ENCODE measurements at places on chromosomes 1 and 21. TPM values are rescaled to one million over a fixed set of nuclear protein-coding genes. Genes with fewer than 3 reads are reported as not detected.

- DNase-seq: no peak
These were observed 407.9 kb downstream of the VAV3 start for GRCh38 chr1:107557095-107557494.

GRCh38 chr1:207221934-207222351 lies 99.5 kb upstream of the CD55 start:
- no peak for DNase-seq

DNA sequence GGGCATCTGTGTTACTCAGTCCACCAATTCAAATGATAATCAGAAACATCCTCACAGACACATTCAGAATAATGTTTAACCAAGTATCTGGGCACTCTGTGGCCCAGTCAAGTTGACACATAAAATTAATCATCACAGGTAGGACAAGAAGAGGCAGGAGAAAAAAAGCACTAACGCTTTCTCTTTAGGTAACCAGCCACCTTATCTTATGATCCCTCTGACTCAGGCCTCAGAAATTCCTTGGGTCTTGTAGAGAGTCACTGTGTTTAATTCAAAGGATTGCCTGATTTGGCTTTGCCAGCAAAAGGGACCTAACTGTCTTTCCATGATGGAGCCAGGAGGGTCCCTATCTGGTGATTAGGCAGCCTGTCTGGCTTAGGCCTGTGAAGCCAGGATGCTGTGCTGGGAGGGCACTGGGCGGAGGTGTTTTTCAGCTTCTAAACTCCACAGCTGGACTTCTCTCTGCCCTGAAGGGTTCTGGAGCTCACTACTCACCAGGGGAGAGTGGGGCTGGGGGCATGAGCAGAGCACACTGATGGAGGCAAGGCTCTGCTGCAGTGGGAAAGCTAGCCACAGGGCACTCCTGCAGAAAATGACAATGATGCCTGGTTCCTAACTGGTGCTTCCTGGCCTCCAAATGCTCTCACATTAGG lies 36.4 kb upstream of the STUM start:
- no peak for DNase-seq

DNA sequence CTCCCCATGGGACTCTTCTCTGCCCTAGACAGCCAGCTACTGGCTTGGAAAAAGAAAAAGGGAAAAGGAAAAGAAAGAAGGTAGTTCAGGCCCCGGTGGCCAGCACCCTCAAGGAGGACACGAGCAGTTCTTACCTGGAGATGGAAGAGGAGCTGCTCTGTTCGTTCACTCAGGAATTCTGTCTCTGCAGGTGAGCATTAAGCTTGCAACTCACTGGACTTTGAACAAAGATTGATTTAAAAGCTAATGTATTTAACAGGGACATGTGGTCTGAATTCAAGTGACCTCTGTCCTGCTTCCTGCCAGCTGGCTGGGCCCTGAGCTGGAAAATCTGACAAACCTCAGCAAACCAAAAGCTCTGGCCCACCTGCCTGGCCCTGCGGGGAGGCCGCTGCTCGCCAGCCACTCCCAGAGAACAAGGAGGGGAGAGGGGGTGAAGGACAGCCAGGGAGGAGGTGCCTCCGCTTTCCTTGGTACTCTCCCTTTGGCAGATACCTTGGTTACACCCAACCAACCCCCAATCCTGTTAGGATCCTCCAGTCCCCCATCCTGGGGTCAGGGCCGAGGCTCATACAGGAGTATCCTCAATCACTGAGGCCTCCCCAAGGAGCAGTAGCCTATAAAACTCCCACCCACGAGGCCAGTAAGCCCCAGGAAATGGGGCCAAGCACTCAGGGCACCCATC lies at the start of gene PDZK1:
Gene PDZK1 (minus strand): TSS at position 186 of the 685 bp plus-strand sequence. CDS start 19,347 bp downstream, outside the sequence.
- DNase-seq: no peak

DNA sequence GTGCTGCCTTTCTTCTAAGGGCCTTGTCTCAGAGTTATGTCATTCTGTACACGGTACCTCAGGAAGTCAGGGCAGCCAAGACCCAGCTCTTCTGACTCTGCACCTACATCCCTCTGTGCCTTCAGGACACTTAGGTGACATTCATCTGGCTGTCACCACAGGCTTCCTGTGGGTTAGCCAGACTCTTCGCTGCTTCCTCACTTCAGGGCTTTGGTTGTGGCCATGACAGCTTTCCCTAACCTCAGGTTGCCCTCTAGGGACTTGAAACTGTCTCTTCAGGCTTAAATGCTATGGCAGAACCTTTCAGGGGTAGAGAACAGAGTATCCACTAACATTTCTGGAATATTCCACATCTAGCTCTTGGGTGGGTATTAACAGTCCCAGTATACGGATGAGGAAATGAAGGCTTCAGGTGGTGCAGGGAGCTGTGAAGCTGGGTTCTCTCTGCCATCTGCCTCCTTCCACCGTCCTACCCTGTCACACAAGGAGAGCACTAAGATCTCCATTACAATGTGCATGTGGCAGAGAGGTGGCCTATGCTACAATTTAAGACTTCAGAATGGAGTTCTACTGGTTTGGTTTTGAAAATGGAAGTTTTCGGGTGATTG lies 9.9 kb downstream of the TSSK3 start:
- DNase-seq: peak; percentile 11

GRCh38 chr1:211684331-211684730 lies 8.9 kb upstream of the NEK2 start:
- DNase-seq: no peak

GRCh38 chr1:230772457-230773395 lies 25.5 kb downstream of the CAPN9 start:
- DNase-seq: no peak

- DNase-seq: no peak
These were observed 50.4 kb upstream of the ADAM30 start for GRCh38 chr1:119946724-119947123.

GRCh38 chr1:32741413-32742198 lies 39.0 kb upstream of the SYNC start:
- peak; percentile 74 for DNase-seq

DNA sequence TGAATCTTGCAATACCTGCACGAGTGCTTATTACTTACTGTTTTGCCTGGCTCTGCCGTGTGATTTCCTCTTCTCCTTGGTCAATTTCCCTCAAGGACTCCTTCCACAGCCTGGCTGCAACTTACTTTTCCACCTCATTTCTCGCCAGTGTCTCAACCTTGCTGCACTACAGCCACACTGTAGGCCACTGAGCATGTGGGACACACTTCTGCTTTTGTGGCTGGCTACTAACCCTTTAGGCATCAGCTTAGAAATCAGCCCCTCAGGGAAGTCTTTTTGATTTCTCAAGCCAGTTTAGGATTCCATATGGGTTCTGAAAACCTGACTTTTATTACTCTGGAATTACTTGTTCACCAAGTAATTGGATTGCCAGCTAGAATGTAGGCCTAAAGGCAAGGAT lies 5.2 kb upstream of the DMRTB1 start:
- no peak for DNase-seq

- no peak for DNase-seq
These were observed 37.6 kb upstream of the CLSTN1 start for GRCh38 chr1:9861360-9861759.

DNA sequence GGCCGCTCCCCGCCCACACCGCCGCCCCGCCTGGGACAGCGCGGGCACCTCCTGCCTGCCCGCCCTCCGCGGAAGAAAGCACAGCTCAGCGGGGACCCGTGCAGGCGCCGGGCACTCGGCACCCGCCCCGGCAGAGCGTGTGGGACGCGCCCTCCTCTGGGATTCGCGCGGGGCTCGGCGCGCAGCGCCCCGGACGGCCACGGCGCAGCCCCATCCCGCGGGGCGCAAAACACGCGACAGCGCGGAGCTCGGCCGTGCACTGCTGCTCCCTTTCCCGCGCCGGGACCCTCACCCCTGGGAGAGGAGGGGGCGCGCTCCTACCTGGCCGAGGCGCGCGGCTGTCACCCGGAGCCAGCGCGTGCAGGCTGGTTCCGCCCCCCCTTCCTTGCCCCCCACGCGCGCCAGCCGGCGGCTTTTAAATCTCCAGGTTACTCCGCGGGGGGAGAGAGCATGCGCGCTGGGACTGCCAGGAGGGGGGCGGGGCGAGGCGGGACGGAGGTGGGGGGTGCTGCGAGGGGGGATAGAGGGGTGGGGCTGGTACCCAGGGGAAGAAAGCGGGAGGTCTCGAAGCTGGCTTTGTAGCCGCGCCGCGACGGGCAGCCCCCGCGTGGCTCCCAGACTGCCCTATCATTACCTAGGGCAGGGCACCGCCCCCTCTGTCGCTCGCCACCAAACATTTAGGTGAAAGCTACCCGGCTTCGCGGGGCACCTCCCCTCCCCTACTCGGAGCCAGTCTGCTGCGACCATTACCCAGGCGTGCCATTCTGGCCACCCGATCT lies at the start of gene SLC45A3:
Gene SLC45A3 (minus strand): TSS at position 437 of the 779 bp plus-strand sequence. CDS start 15,853 bp downstream, outside the sequence.
- peak; percentile 73 for DNase-seq

DNA sequence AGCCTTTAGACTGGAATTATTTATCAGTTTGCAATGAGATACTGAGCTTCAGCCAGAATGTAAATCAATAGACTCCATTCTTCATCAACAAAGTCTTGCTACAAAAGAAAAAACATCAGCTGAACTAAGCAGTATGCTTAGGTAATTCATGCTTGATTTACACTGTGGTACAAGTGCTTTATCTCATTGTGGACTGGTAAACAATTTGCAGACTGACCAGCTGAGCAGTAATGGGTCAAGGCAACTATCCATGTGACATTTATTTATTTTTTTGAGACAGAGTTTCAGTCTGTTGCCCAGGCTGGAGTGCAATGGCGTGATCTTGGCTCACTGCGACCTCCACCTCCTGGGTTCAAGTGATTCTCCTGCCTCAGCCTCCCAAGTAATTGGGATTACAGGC lies 39.8 kb upstream of the SYT2 start:
- DNase-seq: no peak

- DNase-seq: no peak
These were observed 8.8 kb upstream of the SAMSN1 start for GRCh38 chr21:14554948-14555347.

GRCh38 chr1:214514032-214514818 lies 37.2 kb downstream of the PTPN14 start:
- DNase-seq: no peak

DNA sequence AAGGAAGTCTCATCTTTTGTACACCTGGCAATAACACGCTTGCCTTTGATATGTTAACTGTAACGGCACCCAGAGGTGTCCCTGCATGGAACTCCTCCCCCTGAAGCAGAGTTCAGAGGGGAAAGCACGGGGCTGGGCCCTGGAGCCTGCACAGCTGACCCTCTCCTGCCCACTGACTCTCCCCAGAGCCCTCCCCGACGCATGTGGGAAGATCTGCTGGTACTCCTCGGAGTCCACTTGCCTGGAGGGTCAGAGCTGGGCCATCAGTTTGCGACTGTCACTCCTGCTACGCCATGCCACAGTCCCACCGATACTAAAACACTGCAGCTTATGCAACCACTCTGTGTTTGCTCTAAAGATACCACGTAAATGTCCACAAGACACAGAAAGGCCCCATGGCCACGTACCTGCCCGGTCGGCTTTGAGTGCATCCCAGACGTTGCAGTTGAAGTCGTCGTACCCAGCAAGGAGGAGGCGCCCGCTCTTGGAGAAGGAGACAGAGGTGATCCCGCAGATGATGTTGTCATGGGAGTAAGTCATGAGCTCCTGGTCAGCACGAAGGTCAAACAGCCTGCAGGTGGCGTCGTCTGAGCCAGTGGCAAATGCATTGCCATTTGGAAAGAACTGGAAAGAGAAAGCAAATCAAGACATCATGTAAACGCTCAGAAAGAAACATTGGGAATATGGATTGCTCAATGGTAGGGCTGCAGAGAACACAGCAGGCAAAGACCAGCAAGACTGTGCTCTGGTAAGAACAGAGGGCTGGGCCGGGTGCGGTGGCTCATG lies 10.6 kb upstream of the NADK start:
- DNase-seq: no peak

DNA sequence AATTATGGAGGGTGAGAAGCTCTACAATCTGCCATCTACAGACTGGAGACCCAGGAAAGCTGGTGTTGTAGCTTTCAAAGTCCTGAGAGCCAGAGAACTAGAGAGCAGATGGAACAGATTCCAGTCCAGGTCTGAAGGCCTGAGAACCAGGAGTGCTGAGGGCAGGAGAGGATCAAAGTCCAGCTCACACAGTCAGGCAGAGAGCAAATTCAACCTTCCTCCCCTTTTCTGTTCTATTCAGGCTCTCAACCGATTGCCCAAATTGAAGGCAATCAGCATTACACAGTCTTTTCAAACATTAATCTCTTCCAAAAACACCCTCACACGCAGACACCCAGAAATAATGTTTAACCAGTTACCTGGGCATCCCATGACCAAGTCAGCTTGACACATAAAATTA lies 2.5 kb upstream of the TMPRSS2 start:
- DNase-seq: no peak

GRCh38 chr1:166378805-166379204 lies 212.0 kb upstream of the FAM78B start:
- DNase-seq: no peak

DNA sequence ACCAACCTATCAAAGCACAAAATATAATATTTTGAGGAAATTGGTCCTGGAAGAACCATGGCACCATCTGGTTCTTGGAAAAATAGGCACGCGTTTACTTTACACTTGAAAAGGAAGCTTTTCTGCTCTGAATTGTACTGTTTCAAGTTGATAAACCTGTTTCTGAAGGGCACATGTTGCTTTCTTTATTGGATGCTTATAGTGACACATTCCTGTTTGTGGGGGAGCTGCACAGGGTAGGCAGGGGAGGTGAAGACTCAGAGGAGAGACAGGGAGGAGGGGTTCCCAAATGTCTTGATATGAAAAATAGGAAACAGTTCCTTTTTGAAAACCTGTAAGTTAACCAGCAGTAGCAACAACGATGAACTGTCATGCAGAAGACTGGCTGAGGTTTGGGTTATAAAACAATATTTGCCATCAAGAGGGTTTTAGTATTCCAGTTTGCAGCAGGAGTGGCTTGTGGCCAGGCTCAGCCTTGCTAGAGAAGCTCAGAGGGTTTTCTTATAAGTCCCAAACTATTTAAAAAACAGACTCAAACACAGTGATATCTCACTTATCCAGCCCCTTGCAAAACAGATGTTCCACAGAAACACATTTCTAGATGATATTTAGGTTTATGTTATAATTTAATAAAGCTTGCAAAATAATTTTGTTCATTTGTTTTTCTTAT lies 127.0 kb upstream of the MROH9 start:
- DNase-seq: no peak

DNA sequence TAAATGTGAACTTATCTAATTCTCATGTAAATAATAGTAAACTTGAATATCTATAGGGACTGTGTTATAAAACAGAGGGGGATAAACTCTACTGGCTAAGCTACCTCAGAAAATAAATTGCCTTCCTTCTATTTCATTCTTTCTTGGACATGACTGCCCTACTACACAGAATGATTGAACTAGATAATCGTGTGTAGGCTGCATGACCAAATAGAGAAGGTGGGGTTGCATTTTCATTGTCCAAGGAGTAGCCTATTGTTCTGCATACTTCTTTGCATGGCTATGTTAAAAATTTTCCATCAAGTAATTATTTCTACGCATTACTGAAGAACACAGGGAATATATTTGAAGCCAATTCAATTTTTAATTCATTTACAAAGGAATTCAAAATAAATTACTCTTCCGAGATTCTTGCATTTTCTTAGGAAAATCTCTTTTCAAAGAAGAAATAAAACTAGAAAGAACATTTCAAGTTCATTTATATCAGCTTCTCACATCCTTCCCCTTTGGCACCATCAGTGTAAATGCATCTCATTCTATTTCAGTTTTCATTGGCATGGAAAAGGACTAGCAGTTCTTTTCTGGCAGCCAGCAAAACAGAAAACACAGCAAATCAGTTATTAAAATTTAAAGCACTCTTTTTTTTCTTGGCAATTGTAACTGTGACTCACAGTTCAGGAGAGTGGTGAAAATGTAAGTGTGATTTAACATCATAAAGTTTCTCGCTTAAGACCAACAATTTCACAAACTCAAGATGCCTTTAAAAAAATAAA lies 714.7 kb downstream of the NCAM2 start:
- no peak for DNase-seq

NGF gene
- 1.0 TPM for total RNA-seq

OR10T2 gene
- not detected for total RNA-seq

GPR89B gene
- total RNA-seq: 10.0 TPM

MR1 gene
- total RNA-seq: 45.0 TPM

PTPRC gene
- 127 TPM for total RNA-seq

RPF1 gene
- 30.1 TPM for total RNA-seq

All from upper lobe of right lung (tissue), 1 donor.